ENCODE measurements at places on chromosomes 13 and 19. TPM values are rescaled to one million over a fixed set of nuclear protein-coding genes. Genes with fewer than 3 reads are reported as not detected.

PRRG2 gene
- polyA plus RNA-seq: 1.1 TPM

CEACAM7 gene
- not detected for polyA plus RNA-seq

DNA sequence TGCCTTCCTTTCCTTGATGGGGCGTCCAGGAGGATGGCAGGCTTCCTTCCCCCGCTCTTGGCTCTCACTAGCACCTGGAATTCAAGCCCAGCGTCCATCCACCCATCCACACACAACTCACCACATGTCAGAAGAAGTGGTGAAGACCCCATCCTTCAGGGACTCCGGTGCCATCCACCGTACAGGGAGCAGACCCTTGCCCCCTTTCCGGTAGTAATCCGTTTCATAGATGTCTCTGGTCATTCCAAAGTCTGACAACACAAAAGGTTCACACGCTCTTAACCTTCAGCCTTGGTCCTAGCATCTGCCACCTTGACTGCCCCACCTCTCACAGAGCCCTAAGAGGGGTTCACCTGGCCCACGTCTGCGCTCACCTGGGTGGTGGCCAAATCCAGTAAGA lies 51.0 kb downstream of the ZNF557 start:
- no peak for DNase-seq

DNA sequence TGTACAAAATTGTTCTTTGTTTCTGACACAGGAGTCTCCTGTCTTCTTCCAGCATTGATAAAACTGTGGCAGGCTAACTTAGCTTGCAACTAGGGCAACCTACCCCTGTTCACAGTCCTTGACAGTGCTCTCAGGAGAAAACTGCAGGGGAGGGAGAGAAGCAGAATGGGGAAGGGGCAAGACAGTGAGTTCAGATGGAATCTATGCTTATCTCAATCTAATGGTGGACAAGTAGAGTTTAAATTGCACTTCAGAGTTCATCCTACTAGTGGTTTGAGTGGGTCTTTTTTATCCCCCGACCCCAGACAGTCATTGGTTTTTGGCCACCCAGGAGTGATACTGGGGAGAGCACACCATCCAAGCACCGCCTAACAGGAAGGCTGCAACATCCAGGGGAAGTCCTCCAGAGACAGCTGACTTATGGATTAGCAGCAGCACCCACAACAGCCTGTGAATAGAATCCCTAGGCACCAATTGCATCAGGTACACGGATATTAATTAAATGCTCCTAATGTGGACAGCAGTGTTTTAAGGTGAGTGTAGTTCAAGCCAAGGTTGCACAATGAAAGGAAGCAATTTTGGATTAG lies 236.6 kb downstream of the NHLRC3 start:
- no peak for DNase-seq

DNA sequence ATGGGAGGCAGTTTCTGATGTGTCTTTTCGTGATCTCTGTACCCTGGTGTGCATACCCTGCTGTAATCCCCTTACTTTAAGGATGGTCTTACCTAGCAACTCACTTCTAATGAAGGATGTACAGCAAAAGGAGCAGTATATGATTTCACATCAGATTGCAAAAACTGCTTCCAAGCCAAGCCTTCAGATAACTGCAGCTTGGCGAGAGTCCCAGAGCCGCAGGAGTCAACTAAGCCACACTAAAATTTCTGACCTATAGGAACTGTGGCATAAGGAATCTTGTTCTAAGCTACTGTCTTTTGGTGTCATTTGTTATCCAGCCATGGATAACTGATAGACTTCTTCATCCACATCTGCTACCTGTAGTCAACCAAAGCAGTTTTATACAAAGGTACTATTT lies 496.7 kb downstream of the GPC6 start:
- DNase-seq: no peak

DNA sequence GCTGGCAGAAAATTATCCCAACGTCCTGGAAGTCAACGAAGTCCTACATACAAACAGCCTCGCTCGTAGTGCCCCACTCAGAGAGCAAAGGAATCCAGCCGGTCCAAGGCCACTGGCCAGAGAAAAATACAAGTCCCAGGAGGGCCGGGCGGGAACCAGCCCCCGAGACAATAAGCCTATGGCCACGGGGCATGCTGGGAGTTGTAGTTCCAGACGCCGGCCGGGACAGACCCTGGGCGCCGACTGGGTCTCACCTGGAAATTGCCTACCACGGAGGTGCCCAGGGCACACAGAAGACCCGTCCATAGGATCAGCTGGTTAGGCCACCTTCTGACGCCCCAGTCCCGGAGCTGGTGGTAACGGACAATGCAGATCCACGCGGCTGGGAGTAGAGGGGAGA lies 5.4 kb downstream of the TMEM150B start:
- no peak for DNase-seq

- DNase-seq: no peak
Measured at GRCh38 chr13:96218475-96218874, 128.6 kb downstream of the HS6ST3 start.

- no peak for DNase-seq
Measured at GRCh38 chr19:30545752-30546151, 173.6 kb downstream of the ZNF536 start.

Data from B cell (primary cell).